Left ventricle myocardium inferior (tissue), 1 donor: ENCODE measurements at places on chromosomes 2 and 18.

DNA sequence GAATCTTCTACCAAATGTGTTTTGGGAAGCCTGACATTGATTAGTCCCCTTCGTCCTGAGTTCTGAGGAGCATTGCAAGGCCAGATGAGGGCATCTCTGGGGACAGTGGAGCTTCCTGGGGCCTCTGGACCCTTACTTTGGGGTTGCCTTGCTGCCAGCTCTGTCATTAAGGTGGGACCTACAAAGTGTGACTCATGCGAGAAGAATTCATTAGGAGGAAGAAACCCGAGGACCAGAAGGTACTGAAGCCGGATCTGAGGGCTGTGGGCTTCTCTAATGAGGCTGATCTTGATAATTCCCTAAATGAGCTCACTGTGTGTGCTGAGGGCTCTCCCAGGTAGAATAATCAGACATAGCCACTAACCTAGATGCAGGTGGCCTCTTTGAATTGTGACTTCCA is 695 bp upstream of the SCYGR2 start:
- no peak for DNase-seq

- DNase-seq = no peak
Measured at GRCh38 chr2:197208024-197208423, 102.6 kb downstream of the ANKRD44 start.

DNA sequence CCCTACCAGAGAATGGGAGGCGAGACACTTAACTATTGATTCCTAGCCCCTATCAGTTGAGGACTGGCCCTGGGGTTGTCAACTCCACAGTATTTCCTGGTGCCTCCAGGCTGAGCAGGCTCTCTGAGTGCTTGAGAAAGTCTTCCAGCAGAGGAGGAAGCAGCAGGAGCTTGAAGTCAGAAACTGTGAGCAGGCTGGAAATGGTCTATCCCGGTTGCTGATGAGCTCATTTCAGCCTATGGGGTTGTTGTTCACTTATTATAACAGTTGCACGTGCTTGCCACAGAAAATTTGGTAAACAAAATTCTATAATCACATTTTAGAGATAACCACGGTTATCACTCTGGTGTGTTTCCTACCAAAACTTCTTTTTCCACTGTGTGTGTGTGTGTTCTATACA is 254.7 kb upstream of the THUMPD2 start:
- DNase-seq = no peak

DNA sequence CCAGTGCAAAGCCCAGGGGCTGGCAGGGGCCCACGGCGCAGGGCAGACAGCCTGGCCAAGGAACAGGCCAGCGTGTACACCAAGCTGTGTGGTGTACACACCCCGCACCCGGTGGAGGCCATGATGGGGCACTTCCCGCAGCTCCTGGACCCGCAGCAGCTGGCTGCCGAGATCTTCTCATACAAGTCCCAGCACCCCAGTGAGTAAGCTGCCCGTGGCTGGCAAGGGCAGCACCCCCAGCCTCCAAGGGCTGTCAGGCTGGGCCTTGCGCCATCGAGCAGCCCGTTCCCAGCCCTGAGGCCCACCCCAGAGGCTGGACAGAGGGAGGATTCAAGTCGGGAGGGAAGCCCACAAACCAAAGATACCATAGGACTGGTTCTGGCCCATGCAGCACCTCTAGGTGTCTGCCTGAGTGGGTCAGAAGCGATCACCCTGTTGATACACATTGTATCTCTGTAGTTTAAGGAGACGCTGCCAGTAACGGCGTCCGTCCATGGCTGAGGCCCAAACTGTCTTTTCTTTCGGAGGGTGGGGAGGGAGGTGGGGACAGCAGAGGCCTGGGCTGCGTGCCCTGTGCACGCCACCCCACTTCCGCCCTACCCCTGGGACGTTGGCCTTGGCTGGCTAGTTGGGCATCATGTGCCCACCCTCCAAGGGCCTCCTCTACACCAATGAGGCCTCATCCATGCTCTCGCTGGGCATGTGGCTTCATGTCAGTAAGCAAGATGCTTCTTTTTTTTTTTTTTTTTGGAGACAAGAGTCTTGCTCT is 16.8 kb upstream of the MTERF4 start:
- no peak for DNase-seq

DNA sequence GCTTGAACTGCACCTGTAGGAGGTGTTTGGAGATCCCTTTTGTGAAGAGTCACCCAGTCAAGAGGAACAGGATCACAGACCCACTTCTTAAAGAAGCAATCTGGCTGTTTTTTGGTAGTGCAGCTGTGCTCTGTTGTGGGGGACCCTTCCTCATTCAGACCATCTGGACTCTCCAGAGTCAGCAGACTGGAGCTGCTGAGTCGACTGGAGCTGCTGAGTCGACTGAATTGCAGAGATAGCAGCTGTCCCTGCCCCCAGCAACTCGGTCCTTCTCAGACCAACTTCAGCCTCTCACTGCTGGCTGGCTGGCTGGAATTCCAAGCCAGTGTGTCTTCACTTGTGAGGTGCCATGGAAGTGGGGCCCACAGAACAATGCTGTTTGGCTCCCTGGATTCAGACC is 56.8 kb downstream of the GTF3C3 start:
- no peak for DNase-seq

DNA sequence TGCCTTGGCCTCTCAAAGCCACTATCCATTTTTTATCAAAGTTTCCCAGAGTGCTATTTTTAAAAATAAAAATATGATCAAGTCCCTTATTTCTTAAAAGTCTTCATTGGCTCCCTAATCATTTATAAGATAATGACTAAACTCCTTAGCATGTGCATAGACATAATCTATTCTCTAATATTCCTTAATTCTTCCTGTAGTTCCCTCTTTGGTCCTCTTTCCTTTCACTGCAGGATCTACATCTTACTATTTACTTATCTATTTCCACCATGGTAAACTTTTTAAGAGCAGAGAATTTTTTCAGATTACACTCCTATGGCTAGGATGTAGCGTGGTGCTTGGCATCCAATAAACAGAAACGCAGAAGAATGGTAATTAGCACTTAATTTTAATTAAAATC is 19.0 kb downstream of the IDH1 start:
- DNase-seq = no peak

- no peak for DNase-seq
Measured at GRCh38 chr18:75828379-75828778, 400.9 kb upstream of the SMIM21 start.

GRCh38 chr2:84924173-84925106 is 19.0 kb downstream of the TMSB10 start:
- DNase-seq = no peak

DNA sequence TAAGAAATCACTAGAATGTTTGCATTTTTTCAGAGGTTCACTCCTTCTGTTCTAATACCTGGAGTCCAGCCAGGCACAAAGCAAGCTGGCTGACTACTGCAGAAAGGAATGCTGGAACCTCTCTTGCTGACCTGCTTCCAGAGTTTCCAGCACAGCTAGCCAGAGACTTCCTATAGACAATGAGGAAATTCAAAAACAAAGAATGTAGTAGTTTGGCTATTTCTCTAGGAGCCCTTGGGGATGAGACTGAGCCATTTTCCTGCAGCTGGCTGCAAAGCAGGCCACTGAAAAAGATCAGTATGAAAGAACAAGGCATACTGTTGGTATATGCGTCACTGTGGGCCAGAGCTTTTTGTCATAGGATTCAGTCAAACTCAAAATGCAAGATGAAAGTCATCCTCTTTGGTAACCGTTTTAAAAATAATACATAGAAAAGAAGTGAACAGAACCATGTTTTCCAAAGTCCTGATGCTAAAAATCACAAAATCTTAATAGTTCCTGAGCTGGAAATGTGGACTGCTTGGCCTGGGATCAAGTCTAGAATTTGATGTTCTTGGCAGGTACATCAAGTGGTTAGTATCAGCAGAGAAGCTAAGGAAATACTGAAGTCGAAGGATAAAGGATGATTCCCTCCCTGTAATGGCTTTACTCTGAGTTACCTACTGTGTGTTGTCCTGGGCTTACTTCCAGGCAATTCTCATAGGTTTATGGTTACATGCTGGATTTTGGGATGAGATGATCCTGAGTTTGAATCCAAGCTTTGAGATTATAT is 9.0 kb upstream of the DSEL start:
- peak; percentile 42 for DNase-seq

DNA sequence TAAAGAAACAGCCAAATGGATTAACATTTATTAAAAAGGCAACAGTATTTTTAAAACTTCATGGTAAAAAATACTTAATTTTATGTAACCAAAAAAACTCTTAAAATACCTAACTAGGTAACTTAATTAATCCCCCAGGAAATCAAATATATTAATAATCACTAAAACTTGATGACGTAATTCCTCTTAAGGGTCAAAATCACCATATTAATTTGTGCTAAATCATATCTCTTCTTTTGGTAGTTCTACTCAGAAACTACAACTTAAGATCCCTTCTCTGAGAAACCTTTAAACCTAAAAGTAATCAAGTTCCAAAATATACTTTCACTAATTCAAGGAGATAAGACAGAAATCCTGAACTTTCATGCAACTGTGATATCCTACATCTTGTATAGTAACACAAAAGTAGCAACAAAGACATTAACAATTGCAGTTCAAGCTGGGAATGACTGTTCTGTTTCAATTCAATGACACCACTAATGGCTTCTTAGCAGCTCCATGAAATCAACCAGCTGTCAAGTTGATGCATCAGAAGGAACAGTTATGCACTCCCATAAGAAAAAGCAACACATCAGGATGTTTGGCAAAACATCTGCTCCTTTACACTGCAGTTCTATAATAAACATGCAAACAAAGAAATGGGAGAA is 4.0 kb downstream of the BAZ2B start:
- no peak for DNase-seq

GRCh38 chr2:8357738-8358518 is 323.9 kb upstream of the ID2 start:
- no peak for DNase-seq

GRCh38 chr18:46893360-46893759 is 23.9 kb downstream of the PIAS2 start:
- no peak for DNase-seq

GRCh38 chr2:180003559-180003958 is 3.5 kb downstream of the CWC22 start:
- DNase-seq = no peak

DNA sequence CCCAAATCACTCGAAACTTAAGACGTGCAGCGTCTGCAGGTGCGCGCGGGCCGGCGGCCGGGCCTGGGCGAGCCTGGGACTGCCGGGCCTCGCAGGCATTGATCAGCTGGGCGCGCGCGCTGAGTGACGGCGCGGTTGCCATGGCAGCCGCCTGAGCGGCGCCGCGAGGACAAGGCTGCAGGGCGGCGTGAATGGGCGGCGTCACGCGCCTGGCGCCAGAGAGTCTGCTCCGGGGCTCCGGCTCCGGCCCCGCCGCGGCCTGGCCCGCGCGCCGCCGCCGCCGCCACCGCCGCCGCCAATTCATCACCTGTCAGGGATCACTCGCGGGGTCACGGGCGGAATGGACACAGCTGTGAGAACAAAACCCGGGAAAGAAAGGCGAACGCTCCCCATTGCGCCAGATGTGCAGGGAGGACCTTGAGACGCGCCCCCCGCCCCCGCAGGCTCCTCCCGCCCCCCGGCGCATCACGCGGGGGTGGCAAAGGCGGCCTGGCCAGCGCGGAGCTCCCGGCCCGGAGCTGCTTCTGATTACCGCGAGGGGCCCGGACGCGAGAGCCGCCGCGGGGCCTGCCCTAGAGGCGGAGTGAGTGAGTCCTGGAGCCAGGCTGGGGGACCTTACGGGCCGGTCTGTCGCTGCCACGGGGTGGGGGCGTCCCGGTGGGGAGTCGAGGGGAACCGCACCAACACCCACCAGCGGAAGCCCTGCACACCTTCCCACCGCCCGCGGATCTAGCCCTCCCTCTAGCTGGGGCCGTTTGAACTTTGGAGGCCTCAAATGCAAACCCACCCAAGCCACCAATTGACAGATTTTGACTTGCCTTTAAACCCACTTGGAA is 2.9 kb upstream of the ID2 start:
- DNase-seq = peak; percentile 96

- DNase-seq = no peak
Measured at GRCh38 chr18:22183698-22184170, 14.3 kb downstream of the GATA6 start.

- DNase-seq = no peak
Measured at GRCh38 chr2:28228434-28228995, 164.1 kb upstream of the FOSL2 start.
